ENCODE measurements at places on chromosomes 5 and 9.

DNA sequence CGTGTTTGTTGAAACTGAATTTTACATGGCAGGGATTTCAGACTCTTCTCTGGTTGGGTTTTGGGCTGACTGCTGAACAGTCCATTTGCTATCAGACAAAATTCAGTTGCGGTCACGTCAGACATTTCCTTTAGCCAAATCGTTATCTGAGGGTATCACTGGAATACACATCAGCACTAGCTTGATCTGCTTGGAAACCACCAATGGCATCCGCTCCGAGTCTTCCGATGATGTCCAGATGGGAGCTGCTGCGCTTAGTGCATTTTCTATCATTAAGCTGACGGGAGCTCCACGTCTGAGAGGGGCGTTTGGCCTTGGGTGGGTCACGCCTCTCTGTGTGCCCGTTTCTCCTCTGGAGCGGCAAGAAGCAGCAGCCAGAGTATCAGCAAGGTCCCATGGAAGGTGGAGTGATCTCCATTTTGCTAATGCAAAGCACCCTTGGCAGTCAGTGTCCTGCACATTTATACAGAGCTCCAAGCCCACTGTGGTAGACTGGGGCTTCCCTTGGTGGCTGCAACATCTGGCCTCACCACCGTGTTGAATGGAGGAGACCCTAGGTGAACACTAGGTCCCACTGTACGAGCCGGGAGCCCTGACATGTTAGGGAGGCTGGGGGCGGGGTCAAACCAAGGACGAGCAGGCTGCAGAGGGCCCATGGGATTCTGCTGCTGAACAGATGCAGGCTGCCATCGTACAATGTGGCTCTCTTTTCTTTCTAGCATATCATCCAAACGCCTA, 134.6 kb upstream of the PHYKPL start:
- no peak for DNase-seq

GRCh38 chr5:55601204-55601618, 66.4 kb upstream of the PLPP1 start:
- DNase-seq: no peak

GRCh38 chr9:131051592-131052517, 42.9 kb downstream of the LAMC3 start:
- no peak for DNase-seq

- no peak for DNase-seq
Measured at GRCh38 chr5:54520438-54520846, 2.9 kb downstream of the SNX18 start.

GRCh38 chr5:43051684-43052083, 11.6 kb upstream of the ANXA2R start:
- DNase-seq: no peak

GRCh38 chr5:147699496-147700088, 82.9 kb downstream of the JAKMIP2 start:
- no peak for DNase-seq

- DNase-seq: peak; percentile 37
Measured at GRCh38 chr9:97710356-97711222, 13.4 kb upstream of the XPA start.

- DNase-seq: no peak
Measured at GRCh38 chr5:163508753-163509152, 3.3 kb downstream of the MAT2B start.

DNA sequence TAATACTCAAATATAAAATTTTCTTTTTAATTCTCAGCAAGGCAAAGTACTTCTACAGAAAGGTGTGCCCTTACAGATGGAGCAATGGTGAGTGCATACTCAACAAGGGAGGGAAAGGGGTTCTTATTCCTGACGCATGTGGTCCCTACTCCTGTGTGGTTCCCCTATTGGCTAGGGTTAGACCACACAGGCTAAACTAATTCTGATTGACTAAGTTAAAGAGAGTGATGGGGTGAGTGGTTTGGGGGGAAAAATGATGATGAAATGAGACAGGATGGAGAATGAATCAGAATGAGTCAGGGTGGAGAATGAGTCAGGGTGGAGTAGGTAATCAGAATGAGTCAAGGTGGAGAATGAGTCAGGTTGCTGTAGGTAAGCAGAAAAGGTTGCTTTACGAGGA, 22.9 kb upstream of the HMGCS1 start:
- DNase-seq: no peak

GRCh38 chr5:169831331-169831730, 149.0 kb downstream of the INSYN2B start:
- no peak for DNase-seq

- DNase-seq: no peak
Measured at GRCh38 chr5:35417040-35417439, 186.8 kb upstream of the PRLR start.

DNA sequence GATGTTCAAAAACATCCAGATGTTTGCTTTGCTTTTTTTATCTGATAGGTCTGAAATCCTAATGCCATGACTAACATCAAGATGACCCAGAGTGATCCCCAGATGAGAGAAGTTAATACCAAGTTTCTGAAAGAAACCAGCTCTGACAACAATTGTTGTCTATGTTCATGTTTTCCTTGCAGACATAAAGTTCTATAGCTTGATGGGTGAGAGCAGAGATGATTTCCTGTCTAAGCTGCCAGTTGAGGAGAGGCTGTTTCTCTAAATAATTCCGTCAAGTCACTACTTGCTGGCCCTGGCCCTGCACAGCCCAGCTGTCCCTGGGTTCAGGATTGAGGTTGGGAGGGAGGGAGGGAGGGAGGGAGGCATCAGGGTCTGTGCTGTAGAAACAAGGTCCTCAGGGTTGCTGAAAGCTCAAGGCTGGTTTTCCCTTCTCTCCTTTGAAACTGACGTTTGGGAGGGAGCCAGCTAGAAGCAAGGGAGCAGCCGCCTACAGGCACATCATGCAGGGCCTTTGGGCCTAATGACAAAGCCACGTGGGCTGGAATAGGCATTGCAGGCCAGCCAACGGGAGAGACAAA, 3.9 kb downstream of the SPARC start:
- DNase-seq: no peak

- no peak for DNase-seq
Measured at GRCh38 chr9:12908895-12909294, 134.1 kb downstream of the LURAP1L start.

DNA sequence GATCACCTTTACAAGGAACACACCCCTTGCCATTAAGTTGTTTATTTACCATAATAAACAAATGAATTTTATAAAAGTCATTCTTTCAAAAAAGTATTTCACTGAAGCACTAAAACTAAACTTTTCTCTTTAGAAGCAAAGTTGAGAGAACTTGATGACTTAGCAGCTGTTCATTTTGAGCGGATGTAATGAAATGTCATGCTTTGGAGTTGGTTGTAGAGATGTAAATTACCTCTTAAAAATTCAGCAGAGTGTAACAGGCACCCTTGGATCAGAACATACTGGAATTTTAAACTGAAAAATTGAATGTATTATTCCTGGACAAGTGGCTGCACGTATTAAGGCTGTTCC, 617.2 kb downstream of the PDE4D start:
- DNase-seq: no peak

- no peak for DNase-seq
Measured at GRCh38 chr9:134348404-134349155, 22.3 kb downstream of the RXRA start.

GRCh38 chr9:93134015-93134739, at the start of gene NINJ1:
Gene NINJ1, minus strand, starts transcription at chr9:93134251. Its CDS starts 34 bp downstream, at chr9:93134217.
- peak; percentile 90 for DNase-seq

GRCh38 chr5:78819707-78820106, 165.4 kb downstream of the ARSB start:
- DNase-seq: no peak

DNA sequence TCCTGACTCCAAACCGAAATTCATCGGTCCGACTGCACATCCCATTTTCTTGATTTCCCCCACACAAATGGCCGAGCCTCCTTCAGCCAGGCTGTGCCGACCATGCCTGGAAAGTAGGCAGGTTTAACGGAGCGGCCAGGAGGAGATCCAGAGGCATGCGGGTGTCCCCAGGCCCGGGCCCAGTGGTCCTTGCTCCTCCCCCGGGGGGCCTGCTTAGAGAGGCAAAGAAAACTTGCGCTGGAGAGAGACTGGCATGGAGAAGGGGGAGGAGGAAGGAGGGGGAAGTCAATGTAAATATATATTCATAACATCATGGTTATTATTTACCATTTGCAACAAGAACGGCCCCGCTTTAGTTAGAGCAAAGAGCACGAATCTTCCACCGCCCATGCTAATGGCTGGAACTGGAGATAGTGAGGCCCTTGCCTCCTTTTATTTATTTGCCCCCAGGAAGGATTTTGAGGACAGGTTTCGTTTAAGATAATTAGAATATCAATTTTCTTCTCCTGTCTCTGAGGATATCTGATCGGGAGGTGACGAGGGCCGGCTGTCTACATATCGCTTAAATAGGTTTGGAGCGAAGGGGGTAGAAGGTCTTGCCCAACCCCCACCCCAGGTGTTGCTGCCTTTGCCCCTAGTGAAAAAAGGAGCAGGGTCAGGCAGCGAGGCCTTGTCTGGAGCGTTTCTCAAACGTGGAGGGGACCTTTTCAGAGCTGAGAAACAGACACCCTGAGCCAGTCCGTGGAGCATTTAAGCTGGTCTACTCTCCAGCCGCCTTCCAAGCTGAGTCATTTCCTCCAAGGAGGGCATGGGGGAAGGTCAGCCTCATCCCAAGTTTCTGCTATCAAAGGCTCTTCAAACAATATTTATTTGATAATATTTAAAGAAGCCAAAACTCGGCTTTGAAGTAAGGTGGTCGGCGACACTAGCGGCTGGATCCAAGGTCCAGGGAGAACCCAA, 2.5 kb downstream of the BARHL1 start:
- no peak for DNase-seq

DNA sequence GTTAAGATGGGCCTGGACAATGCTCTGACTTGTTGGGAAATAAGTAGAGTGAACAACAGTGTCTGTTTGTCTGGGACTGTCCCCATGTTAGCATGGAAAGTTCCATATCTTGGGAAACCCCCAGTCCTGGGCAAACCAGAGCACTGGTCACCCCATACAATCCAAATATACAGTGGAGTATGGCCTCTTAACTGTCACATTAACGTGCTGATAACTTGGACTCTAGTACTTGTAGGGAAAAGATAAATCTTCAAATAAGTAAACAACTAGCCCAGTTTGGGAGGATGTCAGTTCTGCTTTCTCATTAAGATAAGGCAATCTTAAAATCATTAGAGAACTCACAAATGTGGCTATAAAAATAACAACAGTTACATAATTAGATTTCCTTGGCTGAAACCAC, 47.6 kb upstream of the JAK2 start:
- no peak for DNase-seq

- DNase-seq: no peak
Measured at GRCh38 chr5:176589039-176589769, 20.8 kb downstream of the GPRIN1 start.

- no peak for DNase-seq
Measured at GRCh38 chr9:18756712-18757125, 276.3 kb downstream of the SAXO1 start.

DNA sequence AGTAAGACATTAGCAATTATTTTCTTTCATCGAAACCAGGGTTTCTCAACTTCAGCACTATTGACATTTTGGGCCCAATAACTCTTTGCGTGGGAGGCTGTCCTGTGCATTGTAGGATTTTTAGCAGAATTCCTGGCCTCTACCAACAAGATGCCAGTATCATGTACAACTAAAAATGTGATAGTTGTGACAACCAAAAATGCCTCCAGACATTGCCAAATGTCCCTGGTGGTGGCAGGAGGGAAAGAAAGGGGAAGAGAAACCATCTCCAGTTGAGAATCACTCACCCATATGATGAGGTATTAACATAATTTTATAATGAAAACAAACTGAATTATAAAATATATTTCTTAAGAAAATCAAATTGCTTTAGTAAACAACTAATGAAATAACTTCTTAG, 406.1 kb downstream of the RAB3C start:
- no peak for DNase-seq

GRCh38 chr5:87263498-87263897, 4.2 kb upstream of the RASA1 start:
- no peak for DNase-seq

DNA sequence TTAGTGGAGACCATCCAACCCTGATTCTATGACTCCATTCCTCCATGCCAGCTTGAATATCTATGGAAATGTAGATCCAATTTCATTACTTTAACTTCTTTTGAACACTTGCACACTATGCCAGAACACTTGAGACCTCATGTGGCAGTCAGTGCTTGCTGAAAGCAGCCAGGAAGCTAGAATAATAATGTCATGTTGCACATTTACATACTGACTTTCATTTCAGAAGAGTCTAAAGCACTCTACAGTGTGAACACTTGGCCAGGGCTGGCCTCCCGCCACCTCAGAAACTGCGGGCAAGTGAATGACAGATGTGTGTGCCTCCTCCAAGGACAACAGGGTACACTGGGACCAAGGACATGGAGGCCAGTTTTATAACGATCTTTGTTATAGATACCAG, 97.3 kb downstream of the SLF1 start:
- no peak for DNase-seq

- DNase-seq: no peak
Measured at GRCh38 chr9:20300430-20301115, 321.7 kb downstream of the MLLT3 start.

- no peak for DNase-seq
Measured at GRCh38 chr5:154271466-154271865, 80.9 kb downstream of the GALNT10 start.

DNA sequence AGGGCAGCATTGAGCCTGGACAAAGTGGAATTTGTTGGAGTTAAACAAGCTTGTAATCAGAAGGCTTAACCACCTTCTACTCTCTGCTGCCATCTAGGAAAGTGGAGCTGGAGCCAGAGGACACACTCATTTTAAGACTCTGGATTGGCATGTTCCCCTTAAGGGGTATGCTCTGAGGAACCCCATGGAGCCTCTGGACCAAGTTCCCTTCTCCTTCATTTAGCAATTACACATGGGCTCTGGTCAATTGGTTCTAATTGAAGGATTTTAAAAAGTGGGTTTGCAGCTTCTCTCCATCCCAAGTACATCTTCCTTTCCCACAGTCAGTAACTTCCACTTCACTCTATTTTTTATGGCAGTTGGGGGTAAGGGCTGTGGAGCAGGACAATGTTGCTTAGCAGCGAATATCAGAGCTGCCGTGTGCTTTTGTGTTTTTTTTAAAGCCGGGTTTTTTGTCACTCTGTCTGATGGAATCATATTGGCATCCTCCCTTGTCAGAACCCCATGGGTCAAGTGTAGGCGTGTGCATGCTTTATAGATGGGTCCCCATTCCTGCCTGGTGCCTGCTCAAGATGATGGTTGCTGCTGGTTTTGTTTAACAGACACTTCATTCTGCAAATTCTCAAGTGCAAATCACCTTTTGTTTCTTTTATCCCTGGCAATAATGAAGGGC, 330.7 kb upstream of the ADAMTSL1 start:
- DNase-seq: no peak

DNA sequence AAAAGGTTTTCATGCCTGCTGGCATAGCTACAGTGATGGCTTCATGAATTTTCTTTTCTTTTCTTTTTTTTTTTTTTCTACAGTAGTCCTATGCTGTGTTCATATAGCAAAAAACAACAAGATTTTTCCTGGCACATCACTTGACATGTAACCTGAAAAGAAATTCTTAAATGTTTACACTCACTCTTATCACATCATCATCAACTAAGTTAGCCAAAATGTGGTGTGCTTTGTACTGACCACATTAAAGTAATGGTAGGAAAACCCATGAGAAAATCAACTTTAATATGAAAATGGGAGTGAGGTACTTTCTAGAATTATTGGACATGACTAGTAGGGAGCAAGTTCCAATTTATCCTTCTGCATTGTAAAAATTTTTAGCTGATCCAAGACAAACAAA, 146.7 kb downstream of the SSBP2 start:
- no peak for DNase-seq
